M059J (cell line): ENCODE measurements at places on chromosomes 3 and 15. TPM values are rescaled to one million over a fixed set of nuclear protein-coding genes. Genes with fewer than 3 reads are reported as not detected.

GRCh38 chr15:89378296-89379151 lies 43.9 kb upstream of the POLG start:
- DNase-seq: no peak

- peak; percentile 90 for DNase-seq
Observed at GRCh38 chr3:194328053-194328657, 23.0 kb downstream of the CPN2 start.

DNA sequence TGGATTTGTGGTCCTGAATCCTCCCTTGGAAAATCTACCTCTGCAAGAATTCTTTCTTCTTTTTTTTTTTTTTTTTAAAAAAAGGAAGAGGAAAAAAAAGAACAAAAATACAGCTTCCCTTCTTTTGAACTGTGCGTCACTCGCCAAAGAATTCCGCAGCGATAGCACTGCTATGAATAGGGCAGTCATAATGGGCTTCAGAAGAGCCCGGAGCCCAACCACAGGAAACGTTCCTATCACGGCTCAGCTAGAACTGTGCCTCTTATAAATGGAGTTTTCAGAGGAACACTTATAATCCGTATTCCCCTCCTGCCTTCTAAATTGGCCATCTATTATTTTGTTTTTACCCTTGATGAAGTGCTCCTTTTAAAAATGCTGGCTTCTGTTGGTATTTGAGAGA lies 227.7 kb downstream of the ADAMTS17 start:
- peak; percentile 92 for DNase-seq

Gene EFCC1
- not detected in 2 replicates for total RNA-seq

- DNase-seq: no peak
Observed at GRCh38 chr3:53651927-53652326, 157.5 kb downstream of the CACNA1D start.

GRCh38 chr15:90234096-90234988 lies at the start of gene GDPGP1:
TSS of gene GDPGP1 (plus strand) at chr15:90234209. CDS start at chr15:90240909, 6,700 bp downstream.
- DNase-seq: no peak
